Omental fat pad (tissue), 4 donors: ENCODE measurements at places on chromosomes 6 and 20. TPM values are rescaled to one million over a fixed set of nuclear protein-coding genes. Genes with fewer than 3 reads are reported as not detected.

DNA sequence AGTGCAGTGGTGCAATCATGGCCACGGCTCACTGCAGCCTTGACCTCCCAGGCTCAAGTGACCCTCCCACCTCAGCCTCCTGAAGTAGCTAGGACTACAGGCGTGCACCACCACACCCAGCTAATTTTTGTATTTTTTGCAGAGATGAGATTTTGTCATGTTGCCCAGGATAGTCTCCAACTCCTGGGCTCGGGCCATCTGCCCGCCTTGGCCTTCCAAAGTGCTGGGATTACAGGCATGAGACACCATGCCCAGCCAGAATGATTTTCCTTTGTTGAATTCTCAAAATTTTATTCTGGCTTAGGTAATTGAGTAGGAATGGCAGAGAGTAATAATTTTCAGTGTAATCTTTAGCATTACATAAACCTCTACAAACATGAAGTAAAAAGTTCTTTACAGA, 37.1 kb downstream of the SLC16A10 start:
- no peak for DNase-seq

GRCh38 chr20:62570403-62570802, 71.9 kb upstream of the SLCO4A1 start:
- DNase-seq, result no peak

GRCh38 chr6:170229851-170230519, 60.9 kb downstream of the DLL1 start:
- DNase-seq, result no peak

DNA sequence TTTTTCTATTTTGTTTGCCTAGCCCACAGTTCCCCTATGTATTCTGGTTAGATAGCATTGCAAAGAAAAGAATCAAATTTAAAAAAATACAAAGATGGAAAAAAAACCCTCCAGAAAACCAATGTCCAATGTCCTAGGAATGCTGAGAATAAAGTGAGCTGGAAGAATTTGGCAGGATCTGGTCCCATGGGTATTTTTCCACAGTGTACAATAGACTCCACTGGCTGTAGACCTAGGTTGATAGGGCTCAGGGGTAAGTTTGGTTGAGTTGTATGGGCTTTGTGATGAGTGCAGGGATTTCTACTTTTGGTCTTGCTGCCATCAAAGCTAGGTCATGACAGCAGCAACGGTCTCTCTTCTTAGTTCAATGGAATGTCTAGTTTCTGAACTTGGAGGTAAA, 41.5 kb downstream of the SLC22A2 start:
- no peak for DNase-seq

GRCh38 chr6:148973538-148974208, 226.8 kb downstream of the UST start:
- DNase-seq, result no peak

Gene PRSS16
- total RNA-seq, result not detected

DNA sequence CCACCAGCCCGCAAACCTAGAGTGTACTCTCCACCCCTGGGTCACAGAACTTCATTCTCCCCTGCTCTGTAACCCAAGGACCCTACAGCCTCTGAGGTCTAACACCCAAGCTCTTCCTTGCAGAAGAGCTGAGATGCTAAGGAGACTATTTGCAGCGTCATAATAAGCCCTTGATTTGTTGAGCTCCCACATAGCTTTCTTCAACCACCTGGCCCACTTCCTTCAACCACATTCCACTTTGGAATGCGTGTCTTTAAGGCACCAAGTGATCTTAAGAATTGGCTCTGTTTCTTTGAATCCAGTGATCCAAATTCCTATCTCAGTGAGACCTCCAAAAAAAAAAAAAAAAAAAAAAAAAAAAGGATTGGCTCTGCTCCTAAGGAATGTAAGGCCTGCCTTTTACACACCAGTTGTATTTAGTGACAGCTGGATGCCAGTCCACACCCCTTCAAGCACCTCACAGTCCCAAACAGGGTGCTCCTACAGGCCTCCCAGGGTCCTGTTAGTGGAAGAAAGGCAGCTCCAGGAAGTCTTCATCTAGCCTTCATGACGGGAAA, 106.2 kb downstream of the UBE3D start:
- no peak for DNase-seq

DNA sequence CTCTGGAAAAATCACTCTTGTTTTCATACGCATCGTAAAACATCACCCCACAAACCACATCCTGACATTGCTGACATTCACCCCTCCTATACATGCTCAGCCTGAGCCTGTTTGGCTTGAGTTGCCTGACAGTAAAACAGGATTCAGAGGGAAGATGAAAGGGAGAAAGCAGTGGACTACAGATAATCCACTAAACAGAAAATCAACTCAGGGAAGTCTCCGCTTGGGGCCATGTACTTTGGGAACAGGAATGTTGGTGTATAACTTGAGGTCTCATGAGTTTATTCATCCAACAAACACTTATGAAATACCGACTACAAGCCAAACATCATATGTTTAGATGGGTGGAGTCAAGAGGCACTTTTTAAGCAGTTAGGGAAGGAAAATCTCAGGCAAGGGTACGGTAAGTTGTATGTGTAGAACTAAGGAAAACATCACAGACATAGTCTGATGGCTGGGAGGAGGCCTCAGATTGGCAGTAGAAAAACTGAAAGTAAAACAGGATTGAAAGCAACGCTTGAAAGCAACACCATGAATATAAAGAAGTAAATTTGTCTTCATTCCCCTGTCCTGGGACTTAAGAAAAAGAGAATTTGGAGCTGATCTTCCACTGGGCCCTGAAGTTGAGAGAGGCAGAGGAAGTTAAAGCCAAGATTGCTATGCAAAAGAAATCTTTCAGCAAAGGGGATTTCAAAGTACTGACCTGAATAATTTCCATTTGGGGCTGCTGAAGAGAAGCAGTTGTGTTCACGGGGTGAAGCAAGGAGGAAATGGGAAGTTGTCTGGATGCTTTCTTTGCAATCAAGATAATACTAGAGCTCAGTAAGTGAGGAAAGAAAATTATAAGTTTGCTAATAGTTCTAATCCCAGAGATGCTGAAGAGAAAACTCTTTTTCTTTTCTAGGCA, 28.8 kb downstream of the PDE7B start:
- DNase-seq, result no peak

- no peak for DNase-seq
These were observed 81.9 kb downstream of the ANKS1A start for GRCh38 chr6:34970957-34971356.

Gene CALHM5
- total RNA-seq, result 6.0 TPM

DNA sequence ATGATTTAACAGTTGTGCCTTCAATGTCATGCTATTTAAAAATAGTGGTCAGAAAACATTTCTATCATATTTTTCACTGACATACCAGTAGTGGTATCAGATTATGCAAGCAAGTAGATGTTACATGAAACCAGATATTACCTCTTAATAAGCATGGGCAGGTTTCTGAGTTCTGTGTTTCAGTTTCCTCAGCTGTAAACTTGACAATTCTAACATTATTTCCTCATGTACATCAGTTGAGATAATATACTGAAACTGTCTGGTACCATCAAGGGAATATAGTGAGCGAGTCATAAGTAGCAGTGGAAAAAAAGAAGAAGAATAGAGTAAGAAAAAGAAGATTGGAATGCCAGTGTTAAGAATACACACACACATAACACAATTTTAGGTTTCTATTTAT, 477.9 kb upstream of the MANEA start:
- DNase-seq, result no peak

GRCh38 chr6:54629131-54629530, 217.4 kb upstream of the FAM83B start:
- DNase-seq, result no peak

Gene KIFC1
- 10.8 TPM for total RNA-seq

- DNase-seq, result no peak
These were observed 130.5 kb upstream of the DTNBP1 start for GRCh38 chr6:15793288-15793687.

Gene CLVS2
- total RNA-seq, result not detected

DNA sequence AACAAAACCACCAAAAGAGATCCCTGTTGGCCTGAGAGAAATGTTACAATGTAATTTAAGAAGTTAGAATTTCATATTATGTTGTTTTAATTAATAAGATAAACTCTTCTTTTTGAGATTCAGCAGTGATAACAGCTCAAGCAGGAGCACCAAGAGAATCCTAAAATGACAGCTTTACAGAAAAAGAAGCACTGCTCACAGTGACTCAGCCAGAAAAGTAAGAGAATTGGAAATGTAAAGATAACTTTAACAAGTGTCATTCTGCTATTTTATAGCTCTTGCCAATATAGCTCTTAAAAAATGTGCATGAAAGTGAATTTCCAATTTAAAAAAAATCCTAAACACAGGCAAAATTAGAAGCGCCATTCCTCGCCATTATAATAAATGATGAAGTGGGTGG, 111.3 kb downstream of the UBE3D start:
- no peak for DNase-seq

Gene FAM83C
- 0.09 TPM for total RNA-seq

Gene SLC17A4
- total RNA-seq, result not detected

DNA sequence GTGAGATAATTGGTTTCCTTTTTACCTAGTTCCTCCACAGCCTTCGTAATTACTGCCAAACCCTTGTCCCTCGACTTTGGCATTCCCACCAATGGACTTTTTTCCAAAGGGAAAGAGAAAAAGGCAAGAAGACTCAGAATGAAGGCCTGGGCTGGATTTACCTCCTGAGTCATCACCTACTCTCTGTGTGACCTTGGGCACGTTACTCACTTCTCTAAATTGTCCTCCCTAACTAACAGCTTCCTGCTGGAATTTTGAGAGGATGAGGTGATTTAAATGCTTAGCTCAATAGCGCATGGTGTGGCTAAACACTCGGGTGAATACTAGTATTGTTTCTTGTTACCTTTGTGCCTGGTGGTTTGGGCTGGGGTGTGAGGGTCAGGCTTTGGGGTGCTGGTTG, 146.6 kb downstream of the DHX35 start:
- no peak for DNase-seq

DNA sequence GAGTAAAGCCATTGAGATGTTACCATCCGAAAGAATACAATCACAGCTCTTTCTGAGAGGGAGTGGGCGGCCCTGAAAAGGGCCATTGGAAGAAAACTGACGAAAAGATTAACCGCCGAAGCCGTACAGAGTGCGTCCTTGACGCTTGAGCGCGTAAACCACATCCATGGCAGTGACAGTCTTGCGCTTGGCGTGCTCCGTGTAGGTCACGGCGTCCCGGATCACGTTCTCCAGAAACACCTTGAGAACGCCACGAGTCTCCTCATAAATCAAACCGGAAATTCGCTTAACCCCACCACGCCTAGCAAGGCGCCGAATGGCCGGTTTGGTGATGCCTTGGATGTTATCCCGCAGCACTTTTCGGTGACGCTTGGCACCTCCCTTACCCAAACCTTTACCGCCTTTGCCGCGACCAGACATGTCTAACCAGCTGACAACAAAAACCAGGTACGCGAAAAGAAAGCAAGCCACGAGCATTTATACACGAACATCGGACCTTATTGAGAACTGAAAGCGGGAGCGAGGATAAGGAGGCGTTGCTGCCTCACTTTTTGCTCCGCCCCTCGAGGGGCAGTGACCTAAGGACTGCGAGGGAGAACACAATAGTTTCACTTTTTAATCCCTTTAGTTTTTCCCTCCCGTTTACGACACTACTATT, 60.3 kb upstream of the HFE start:
- DNase-seq, result peak; percentile 73

DNA sequence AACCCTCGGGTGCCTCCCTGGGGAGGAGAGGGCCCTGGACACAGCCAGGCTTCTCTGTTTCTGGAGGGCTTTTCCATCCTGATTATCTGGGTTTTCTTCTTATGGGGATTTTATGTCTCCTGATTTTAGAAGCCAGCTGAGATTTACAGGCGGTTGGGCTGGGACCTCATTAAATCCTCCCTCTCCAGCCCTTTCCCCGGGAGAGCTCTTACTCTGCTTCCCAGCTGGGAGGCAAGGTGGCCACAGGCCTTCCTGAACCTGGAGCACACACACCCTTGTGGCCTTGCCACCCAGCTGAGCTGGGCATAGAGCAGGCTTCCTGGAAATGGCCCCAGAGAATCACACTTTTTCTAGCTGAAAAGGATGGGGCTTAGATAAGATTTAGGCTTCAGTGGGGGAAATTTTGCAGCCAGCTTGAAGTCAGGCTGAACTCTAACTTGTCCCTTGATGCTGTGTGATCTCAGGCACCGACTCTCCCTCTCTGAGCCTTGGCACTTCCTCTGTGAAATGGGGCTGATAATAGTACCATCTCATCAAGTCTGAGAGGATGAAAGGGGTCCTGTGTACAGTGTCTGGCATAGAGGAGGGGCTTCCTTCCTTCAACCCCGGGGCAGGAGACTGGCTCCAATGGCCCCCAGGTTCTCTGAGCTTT, 16.6 kb downstream of the VSTM2L start:
- no peak for DNase-seq

DNA sequence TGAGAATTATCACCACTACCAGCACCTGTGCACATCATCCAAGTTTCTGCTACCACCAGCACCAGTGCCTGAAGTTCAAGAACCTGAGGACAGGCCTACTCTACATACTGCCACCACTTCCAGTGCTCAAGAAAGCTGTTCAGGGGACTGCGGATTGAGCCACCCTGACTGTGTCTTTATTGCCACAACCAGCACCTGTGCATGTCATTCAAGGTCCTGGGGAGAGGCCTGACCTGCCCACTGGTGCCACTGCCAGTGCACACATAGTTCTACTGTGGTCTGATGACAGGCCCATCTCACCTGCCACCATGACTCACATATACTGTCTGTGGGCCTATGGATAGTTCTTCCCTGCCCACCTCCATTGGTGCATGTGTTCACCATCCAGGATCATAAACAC, 559.4 kb downstream of the COL12A1 start:
- DNase-seq, result no peak

- no peak for DNase-seq
These were observed 797.7 kb upstream of the MAN1A1 start for GRCh38 chr6:120147071-120147871.

DNA sequence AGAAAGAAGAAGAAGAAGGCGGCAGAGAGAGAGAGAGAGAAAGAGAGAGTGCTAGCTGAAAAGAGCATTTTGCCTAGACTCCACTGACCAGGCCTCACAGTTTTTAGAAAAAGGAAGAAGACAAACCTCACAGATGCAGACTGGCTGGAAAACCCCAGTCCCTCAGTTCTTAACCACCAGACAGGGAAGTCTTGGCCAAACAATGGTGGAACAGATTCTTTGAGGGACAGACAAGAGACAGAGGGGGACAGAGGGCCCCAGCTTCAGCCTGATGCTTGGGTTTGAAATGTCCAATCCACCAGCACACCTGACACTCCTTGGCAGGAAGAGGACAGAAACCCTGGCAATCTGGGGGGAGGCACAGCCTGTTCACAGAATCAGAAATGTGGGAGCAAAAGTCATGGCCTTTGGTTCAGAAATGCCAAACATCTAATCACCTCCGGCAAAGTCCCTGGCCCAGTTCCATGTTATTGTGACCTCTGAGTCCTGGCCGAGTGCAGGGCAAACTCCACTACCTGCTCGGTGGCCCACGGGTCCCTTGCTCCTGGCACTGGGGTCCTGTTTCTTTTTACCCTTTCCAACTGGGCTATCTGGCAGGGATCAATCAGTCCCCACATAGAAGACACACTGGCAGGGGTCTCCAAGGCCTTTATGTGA, 235.2 kb downstream of the LY86 start:
- DNase-seq, result no peak

Gene GFOD1
- 12.2 TPM for total RNA-seq

GRCh38 chr6:32109114-32109764, at the start of gene TNXB:
TSS of gene TNXB (minus strand) at chr6:32109338. CDS start at chr6:32098198, 11,140 bp downstream.
- no peak for DNase-seq
